ENCODE measurements at places on chromosomes 1 and 21.

- no peak for DNase-seq
Measured at GRCh38 chr1:161933592-161934588, 89.8 kb downstream of the OLFML2B start.

DNA sequence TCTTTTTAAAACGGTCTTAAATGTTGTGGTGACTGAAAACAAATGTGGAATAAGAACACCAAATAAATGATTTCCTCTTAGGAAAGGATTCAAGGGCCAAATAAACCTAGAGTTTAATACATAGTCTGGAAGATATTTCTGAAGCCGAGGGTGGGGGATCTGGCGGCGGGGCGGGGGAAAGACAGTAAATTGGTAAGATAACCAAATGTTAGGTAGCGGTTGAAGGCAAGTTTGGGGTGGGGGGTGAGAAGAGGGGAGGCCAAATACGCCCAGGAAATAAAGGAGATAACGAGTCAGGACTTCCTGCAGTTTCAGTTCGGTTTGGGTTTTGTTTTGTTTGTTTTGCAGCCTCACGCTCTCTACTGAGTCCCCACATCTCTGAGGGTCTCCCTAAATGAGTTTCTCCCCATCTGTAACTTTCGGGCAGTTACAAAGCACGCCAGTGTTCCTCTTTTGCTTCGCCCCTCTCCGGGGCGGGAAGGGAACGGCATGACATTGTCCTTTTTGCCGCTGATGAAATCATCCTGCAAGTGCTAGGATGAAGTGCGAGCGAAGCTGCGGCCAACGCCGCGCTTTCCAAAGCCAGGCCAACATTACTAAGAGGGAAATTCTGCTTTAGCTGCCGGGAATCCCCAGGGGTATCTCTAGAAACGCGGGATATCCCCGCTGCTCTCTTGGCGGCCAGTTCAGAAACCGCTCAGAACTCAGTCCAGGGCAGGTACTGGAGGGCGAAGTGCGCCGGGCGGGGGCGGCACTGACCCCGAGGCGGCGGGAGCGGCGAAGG, 844 bp downstream of the NIBAN1 start:
- DNase-seq: peak; percentile 30

- DNase-seq: no peak
Measured at GRCh38 chr1:99965646-99966375, 4.0 kb upstream of the SLC35A3 start.

DNA sequence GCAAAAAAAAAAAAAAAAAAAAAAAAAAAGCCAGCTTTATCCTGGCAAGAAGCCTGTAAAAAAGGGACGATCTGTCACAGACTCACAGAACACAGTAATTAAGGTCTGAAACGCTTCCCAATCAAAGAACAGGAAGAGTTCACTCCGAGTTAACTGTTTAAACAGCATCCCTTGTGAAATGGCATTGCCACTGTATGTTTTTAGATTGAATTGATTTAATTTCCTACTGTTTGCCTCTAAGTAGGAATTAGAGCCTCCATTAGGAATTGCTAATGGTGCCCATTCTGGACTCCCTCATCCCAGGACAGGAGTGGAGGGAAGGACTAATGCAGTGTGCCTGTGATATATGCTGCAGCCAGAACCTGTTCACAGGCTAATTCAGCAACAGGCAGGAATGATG, 370.8 kb downstream of the RWDD3 start:
- no peak for DNase-seq

- peak; percentile 99 for DNase-seq
Measured at GRCh38 chr1:16904560-16905109, 8.9 kb downstream of the RNU1-2 start.

GRCh38 chr1:231357831-231358354, 19.8 kb downstream of the SPRTN start:
- no peak for DNase-seq

DNA sequence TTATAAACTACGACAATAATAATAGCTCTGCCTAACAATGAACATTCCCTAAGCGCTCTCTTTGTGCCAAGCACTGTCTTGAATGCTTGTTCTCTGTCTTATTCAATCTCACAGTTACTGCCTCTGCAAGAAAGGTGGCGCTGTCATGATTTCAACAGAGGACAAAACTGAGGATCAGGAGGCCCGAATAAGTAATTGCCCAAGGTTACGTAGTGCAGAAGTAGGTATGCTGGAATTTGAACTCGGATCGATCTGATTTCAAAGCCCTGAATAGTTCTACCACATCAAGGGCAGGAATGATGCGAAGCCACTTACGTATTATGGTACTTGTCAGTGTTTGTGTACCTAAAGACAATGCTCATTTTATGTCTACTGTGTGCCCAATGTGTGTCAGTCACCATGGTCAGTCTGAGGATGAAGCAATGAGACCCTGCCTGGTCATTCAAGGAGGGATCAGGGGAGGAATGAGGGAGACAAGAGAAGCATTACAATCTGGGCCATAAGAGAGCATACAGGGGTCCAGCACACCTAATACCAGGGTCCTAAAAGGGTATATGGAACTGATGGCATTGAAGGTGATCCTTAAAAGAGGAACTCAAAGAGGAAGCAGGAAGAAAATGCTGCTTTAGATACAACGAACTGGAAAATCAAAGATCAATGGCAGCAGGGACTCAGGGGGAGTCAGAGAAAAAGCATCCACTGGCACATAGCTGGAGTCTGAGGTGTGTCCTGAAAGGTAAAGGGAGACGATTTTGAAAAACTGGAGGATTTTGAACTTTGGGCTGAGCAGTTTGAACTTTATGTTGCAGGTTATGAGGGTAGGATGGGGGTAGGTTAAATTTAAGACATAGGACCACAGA, 389.2 kb downstream of the PLPP3 start:
- no peak for DNase-seq

DNA sequence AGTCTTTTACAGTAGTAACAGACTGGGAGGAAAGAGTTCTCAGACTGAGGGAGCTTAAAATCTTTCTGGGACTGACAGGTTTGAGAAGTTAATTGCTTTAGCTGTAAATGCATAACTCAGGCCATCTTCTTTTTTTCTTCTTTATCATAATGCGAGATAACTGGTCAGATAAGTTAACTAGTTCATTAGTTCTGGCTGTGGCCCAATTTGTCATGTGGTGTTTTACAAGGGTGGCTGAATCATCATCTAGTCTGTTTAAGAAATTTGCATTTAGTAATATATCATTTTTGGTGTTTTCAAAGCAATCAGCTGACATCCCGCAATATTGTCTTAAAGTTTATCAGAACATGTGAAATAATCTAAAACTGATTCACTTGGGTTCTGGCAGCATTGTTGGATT, 14.0 kb downstream of the HSD3B2 start:
- DNase-seq: no peak

Measured in stimulated activated CD4-positive, alpha-beta T cell treated with anti-CD3 and anti-CD28 coated beads, Interleukin-1b, Interleukin-23, amount 100 ng/mL, for 1 hour (primary cell).